ENCODE measurements at places on chromosomes 6 and 20. TPM values are rescaled to one million over a fixed set of nuclear protein-coding genes. Genes with fewer than 3 reads are reported as not detected.

Gene TENT5A
- total RNA-seq = 11.5 TPM

Gene DLK2
- 5.8 TPM for total RNA-seq

DNA sequence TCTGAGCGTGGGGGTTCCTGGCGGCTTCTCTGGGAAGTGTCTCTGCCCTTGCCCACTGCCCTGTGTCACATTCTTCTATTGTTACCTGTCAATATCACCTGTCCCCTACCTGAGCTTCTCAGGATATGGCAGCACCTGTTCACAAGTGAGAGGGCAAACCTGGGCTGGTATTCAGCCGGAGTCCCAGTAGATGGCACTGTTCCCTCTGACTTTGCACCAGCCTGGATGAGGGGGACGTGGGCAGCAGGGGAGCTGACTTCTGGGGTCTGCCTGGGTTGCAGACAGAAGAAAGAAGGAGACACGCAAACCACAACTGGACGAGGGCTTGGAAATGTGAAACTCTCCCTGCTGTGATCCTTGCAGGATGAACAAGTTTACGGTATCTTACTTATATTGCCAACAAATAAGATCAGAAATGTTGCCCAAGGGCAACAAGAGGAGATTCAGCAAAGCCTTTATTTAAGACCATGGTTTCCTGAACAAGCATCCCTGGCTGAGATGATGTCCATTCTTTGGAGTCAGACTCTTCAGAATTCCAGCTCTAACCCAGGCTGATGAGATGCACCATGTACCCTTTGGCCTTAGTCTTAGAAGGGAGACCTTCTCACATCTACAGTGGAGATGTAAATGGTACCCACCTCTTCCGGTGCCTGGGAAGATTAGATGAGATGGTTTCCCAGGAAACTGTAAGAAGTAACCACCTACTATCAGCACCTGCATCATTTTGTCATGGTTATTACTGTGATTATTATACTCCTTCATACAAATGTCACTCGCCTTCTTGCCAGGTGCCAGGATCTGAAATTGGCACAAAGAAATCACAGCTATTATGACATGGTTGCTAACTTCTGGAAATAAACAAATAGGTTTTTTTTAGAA, 400.0 kb upstream of the CDH4 start:
- peaks cover 32% of the 10 kb centered on the region for H3K27me3 ChIP-seq
- no peaks in the 10 kb centered on the region for H3K36me3 ChIP-seq
- DNase-seq = peak; percentile 45
- no peak overlapping the region for H3K27ac ChIP-seq
- H3K4me1 ChIP-seq = no peaks in the 10 kb centered on the region
- no peak overlapping the region for H3K4me3 ChIP-seq

DNA sequence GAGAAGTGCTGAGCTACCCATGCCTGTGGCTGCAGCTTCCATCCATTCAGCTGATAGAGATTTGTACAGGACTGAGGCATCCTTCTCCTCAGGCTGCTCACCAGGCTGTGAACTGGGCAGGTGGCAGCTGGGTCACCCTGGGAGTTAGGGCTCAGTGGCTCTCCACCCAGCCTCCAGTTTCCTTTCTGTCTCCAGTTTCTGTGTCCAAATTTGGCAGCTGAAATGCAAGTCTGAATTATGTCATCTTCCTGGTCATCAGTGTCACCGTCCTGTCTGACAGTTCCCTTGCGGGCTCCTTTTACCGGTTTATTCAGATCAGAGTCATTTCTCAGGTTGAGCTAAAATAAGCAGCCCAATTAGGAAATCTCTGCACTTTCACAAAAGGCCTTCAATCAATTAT, 93.3 kb downstream of the EDN1 start:
- H3K27ac ChIP-seq = no peak overlapping the region
- no peaks in the 10 kb centered on the region for H3K4me1 ChIP-seq
- no peak overlapping the region for H3K4me3 ChIP-seq
- H3K36me3 ChIP-seq = no peaks in the 10 kb centered on the region
- H3K27me3 ChIP-seq = no peaks in the 10 kb centered on the region
- DNase-seq = no peak

- H3K27me3 ChIP-seq = no peaks in the 10 kb centered on the region
- no peak for DNase-seq
- no peaks in the 10 kb centered on the region for H3K36me3 ChIP-seq
- H3K27ac ChIP-seq = no peak overlapping the region
These were observed 319.9 kb downstream of the CBLN4 start for GRCh38 chr20:55685425-55685824.

DNA sequence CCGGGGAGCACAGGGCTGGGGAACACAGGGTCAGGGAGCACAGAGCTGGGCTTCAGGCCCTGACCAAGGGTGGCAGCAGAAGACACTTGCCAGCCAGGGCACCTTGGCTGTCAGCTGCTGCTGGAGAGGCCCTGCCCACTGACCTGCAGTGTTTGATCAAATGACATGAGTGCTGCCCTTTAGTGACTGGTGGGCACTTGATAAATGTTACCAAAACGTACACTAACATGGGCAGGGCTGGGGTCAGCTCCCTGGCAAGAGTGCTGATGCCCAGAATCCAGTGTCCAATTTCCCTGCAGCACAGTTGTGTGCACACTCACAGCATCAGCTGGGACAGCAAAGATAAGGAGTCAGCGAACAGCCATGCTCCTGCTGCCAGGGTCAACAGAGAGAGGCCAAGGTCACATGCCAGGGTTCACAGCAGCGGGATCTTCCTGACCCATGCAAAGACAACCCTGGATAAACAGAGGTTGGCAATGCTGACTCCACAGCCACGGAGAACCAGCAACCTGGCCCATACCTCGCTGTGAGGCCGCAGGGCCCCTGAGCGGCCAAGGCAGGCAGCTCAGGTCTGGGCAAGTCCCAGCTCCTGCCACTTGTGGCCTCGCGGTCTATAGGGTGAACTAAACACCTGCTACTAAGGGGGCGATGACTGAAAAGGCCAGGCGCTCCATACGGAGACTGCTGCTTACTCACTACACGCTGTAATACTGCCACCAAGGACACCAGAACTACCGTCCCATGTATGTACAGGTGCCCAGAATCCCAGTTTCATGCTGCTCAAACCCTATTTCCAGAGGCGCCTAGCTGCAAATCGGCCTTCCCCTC, 46.3 kb downstream of the NINL start:
- no peak overlapping the region for H3K4me3 ChIP-seq
- no peak for DNase-seq
- peaks cover 3% of the 10 kb centered on the region for H3K36me3 ChIP-seq
- H3K4me1 ChIP-seq = peaks cover 11% of the 10 kb centered on the region
- no peaks in the 10 kb centered on the region for H3K27me3 ChIP-seq
- H3K27ac ChIP-seq = no peak overlapping the region

DNA sequence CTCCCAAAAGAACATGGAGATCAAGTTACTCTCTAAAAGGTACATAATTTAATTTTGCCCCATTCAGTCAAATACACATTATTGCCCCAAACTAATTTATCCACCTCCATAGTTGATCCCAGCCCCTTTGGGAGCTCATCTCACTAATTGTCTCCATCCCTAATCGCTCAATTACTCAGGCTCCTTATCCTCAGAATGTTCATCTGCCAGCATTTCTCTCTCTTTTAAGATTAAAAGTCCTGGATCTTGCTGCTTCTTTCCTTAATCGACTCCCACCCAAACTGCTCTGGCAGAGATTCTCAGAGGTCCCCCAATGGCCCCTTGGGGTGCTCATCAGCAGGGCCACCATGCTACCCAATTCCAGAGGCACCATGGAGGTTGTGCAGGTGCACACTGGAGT, 18.4 kb upstream of the NNAT start:
- H3K4me3 ChIP-seq = no peak overlapping the region
- no peaks in the 10 kb centered on the region for H3K36me3 ChIP-seq
- no peak overlapping the region for H3K27ac ChIP-seq
- no peaks in the 10 kb centered on the region for H3K27me3 ChIP-seq
- no peak for DNase-seq

- H3K36me3 ChIP-seq = no peaks in the 10 kb centered on the region
- H3K4me3 ChIP-seq = no peak overlapping the region
- no peak for DNase-seq
- no peaks in the 10 kb centered on the region for H3K4me1 ChIP-seq
These were observed 55.6 kb downstream of the FILIP1 start for GRCh38 chr6:75438013-75438431.

DNA sequence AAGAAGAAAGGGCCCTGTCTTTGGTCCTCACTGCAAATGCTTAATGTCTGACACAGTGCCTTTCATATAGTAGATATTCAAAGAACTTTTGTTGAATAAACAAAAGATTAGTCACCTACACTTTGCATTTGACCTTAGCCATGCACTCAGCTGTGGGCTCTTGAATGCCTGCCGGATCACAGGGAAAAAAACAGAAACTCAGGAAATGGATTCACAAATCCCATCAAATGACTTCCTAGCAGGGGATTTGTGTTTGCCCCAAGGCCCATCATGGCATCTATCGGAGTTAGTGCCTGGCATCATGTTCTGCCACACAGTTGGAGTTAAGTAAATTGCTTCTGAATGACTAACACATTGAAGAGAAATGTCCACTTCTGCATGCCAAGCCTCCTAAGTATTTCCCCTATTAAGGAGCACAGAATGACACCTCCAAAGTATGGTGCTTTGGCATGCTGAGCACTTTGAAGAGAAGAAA, 72.3 kb upstream of the DST start:
- 0 out of 2 replicates have a peak overlapping the region, but pooled peaks have one; percentile 9 for H3K27ac ChIP-seq
- peak; percentile 51 for DNase-seq
- no peaks in the 10 kb centered on the region for H3K27me3 ChIP-seq
- H3K4me1 ChIP-seq = peaks cover 29% of the 10 kb centered on the region
- no peaks in the 10 kb centered on the region for H3K36me3 ChIP-seq
- H3K4me3 ChIP-seq = no peak overlapping the region

All from SJCRH30 (cell line).